ENCODE measurements at places on chromosomes 11 and 22.

DNA sequence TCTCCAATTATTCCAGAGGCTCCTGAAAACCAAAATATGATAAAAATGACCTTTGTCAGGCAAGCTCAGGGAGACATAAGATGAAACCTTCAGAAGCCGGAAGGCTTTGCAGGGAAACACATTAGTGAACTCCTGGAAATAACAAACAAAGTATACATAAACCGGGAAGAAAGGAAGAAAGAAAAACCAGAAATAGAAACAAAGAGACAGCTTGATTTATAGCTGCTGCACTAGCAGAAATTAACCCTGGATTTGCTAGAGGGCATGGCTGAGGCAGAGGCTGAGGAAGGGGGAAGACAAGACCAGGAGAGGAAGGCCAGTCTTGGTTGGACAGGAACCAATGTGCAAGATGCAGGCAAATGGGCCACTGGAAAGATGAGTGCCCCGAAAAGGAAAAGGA lies 33.3 kb downstream of the SLC22A25 start:
- no peak for DNase-seq

DNA sequence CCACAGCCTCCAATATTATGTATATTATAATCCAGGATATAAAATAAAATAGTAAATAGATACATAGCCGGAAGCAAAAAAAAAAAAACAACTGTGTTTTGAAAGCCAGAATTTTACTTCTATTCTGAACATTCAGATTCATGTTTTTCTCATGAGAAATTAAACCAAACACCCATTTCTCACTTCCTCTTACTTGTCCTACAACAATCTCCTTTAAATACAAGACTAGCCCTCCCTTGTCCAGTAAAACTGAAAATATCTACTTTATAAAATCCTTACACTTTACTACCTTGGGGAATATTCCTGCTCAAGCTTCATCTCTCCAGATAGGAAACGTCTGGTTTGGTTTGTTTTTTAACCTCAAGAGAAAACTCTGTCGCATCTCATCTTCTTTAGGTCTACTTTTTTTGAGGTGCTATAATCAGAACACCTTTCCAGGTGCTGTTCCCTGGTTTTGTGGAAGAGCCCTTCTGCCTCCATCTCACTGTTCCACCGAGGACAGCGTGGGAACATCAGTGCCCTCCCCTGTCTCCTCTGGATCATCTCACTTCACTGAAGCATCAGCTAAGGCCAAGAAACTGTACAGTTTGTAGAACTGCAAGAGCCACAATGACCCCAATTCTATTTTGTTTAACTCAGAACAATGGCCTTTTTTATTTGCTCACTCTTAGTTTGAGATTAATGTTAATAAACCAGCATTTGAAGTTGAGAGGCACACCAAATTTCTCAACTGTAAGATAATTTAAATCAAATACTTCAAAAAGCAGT lies 82.0 kb upstream of the ARHGAP32 start:
- no peak for DNase-seq

- DNase-seq = peak; percentile 37
These were observed 79.6 kb downstream of the ME3 start for GRCh38 chr11:86592659-86593451.

DNA sequence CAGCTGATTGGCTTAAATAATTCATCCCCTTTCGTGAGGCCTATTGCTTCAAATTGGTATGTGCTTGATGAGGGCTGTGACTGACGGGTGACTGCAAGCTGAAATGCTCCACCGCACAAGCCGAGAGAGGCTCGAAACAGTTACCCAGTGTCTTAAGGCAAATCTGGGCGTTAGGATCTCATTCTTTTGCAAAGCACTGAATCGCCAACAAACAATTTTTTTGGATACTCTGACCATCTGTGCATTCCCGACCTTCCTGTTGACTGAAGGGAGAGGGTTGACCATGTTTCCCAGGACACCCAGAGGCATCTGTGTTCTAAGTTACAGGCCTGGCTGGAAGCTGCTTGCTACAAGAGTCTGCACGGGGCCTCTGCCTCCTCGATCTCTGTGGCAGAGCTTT lies 32.1 kb downstream of the CACNG2 start:
- DNase-seq = no peak

DNA sequence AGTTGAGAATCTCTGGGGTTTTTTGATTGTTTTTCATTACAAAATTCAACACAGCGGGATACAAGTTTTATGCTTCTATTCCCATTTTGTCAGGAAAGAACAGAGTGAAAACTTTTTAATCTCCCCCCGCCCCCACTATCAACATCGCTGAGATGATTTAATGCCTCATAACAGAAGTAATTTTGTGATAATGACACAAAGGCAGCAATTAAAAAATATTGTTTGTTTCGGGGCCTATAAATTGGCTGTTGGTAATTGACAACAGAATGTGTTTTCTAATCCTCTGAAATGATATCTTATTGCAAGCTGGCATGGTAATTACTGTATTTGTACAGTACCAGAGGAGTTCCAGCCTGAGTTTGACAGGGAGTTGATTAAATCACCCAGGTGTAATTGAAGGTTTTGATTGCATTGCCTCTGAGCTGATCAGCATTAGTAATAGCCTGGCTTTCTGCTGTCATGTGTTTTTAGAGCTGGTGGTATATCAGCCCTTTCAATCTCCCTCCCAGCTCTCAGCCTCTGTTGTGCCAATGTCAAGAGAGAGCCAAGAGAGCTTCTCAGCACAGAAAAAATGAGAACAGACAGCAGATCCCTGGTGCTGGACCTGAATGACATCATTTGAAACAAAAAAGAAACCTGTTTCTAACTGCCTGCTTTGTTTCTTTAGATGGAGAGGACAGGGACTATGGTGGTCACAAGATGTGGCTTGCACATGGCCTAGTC lies 265.1 kb downstream of the FAM76B start:
- no peak for DNase-seq

DNA sequence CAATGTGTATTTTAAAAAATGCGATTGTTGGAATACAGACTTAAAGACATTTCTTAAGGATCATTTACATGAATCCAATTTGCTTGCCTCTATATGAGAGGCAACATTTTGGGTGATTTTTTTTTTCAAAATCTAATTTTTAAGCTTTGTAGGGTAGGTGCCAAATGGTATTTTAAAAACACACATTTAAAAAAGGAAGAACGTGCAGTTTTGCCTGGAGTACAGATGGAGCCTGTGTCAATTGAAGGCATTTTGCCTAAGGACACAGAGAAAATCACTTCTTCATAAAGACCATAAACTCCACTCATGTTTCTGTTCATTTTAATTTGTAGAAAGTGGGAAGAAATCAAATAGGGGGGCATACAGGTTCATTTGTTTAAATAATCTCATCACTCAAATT lies 91.3 kb downstream of the BDNF start:
- DNase-seq = no peak

Data from adipocyte (in vitro differentiated cells).